CD4-positive, alpha-beta memory T cell (primary cell): ENCODE measurements at places on chromosomes 5 and 9. TPM values are rescaled to one million over a fixed set of nuclear protein-coding genes. Genes with fewer than 3 reads are reported as not detected.

DNA sequence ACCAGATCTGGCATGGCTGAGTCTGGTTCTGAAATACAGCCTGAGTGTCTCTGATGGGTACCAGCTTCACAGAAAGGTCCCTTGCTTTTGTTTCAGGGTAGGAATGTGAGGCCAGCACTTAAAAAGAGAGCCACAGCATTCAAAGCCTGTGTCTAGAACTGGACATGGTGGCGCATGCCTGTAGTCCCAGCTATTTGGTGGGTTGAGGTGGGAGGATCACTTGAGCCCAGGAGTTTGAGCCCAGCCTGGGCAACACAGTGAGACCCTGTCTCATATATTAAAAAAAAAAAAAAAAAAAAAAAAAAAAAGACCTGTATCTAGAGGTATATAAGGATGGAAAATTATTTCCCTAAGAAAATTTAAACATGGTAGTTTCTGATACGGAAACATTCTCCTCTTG lies 202.3 kb downstream of the GAPVD1 start:
- no peak for DNase-seq

The ARHGEF39 gene
- total RNA-seq = not detected

DNA sequence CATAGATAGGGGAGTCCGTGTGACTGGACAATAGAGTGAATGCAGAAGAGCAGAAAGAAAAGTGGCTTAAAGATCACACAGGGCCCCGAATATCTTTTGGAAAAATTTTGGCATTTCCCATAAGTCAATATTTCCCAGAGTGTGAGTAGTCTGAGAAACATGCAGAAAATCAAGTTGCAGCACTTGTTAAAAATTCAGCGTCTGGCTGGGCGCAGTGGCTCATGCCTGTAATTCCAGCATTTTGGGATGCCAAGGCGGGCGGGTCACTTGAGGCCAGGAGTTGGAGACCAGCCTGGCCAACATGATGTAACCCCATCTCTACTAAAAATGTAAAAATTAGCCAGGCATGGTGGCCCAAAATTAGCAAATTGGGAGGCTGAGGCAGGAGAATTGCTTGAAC lies 227.0 kb downstream of the DRD1 start:
- no peak for DNase-seq

DNA sequence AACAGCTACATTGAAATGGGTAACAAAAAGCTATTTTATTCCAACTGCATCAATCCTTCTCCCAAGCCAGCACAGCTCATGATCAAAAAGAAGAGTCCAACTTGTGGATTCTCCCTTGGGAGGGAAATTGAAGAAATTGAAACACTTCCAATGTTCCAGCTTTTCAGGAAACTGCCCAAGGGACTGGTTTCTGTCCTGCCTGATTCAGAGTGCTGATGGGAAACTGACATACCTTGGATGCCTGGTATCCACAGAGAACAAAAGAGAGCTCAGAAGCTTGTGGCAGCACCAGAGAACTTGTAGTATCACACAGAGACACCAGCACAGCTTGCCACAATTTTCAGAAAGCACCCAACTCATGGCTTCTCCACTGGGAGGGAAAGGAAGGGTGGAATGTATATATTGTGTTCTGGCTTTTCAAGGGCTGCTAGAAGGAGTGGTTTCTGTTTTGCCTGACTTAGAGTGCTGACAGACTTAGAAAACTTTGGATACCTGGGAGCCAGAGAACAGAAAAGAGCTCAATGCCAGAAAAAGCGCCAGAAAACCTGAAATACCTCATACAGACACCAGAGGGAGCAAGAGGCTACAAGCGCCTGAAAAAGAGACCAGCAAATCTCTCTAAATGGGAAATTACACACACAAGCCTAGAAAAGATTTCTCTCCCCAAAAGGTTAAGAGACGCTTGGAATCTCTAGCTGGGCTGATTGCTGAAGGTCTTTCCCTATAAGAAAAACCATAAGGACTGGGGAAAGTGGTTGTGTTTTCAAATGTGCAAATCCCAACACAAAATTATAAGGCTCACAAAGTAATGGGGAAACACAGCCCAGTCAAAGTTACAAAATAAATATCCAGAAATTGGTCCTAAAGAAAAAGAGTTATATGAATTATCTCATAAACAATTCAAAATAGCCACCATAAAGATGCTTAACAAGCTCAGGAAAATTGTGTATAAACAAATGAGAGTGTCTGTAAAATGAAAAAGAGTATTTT lies 178.8 kb downstream of the SPOCK1 start:
- DNase-seq = peak; percentile 19

DNA sequence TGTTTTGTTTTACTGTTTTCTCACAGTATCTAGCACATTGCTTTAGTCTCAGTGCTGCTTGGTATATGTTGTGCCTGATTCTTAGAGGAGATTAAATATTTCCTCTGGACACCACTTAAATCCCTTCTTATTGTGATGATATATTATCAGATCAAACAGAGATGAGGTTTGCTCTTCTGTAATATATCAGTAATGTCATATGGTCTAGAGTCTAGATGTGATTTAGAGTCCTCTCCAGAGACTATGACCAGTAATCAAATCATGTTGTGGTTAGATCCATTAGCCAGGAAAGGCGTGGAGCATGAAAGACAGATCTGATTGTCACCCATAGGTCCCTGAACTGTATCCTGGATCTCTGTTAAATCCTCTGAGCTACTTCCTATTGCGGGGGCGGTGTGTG lies 24.4 kb downstream of the CAMK4 start:
- no peak for DNase-seq
